ENCODE measurements at places on chromosomes 7 and 10.

GRCh38 chr7:2972835-2973161 lies 70.9 kb downstream of the CARD11 start:
- no peak for DNase-seq

- no peak for DNase-seq
Observed at GRCh38 chr10:130463104-130463875, 327.1 kb downstream of the GLRX3 start.

DNA sequence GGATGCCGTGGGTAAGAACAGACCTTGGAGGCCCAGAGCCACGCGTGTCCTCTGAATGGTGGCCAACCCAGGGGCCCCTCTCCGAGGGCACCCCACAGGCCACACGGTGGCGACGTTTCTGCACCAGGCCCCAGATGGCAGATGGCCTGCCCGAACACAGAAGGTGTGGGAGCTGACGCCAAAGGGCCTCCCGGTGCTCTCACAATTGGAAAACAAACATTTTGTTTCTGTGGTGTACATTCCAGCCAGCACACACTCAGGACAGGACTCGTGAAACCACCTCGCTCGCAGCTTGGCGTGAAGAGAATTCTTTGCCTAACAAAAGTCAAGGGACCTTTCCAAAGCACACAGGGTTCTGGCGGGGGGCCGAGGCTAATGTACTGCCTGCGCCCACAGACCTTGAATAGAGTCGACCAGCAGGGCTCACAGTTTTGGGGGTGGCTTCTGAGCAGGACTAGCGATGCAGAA lies 112.1 kb downstream of the FAM53B start:
- no peak for DNase-seq

DNA sequence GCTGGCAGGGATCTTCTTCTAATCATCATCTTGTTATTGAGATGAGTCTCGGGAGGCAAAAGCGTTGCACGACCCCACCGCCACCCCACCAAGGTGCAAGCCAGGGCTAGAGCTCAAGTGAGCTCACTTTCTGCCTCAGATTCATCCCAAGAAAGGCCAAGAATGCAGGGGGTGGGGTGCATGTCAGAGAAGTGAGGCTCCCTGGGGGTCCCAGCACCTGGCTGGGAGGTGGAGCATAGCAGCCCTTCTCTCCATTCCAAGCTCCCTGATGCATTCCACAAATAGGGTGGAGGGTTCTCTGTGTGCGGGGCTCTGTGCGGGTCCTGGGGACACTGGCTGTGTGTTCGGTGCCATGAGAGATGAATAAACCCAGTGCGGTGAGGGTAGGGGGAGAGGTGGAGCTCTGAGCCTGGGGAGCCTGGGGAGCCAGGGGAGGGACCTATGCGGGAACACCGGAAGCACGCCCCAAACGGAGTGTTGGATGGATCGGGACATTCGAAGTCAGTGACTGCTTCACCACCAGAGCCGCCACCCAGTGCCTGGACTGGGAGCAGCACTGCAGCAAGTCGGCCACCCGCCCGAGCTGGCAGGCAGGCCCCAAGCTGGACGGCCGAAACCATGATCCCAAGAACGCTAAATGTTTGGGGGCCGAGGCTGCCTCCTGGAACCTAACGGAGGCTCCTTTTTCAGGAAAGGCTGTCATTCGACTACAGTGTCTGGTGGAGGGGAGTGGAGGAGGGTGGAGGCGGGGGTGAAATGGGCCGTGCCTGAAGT lies 17.9 kb upstream of the HMX3 start:
- DNase-seq = no peak

GRCh38 chr10:130438861-130439260 lies 302.7 kb downstream of the GLRX3 start:
- no peak for DNase-seq

GRCh38 chr10:63628526-63629362 lies 107.5 kb downstream of the REEP3 start:
- DNase-seq = no peak

DNA sequence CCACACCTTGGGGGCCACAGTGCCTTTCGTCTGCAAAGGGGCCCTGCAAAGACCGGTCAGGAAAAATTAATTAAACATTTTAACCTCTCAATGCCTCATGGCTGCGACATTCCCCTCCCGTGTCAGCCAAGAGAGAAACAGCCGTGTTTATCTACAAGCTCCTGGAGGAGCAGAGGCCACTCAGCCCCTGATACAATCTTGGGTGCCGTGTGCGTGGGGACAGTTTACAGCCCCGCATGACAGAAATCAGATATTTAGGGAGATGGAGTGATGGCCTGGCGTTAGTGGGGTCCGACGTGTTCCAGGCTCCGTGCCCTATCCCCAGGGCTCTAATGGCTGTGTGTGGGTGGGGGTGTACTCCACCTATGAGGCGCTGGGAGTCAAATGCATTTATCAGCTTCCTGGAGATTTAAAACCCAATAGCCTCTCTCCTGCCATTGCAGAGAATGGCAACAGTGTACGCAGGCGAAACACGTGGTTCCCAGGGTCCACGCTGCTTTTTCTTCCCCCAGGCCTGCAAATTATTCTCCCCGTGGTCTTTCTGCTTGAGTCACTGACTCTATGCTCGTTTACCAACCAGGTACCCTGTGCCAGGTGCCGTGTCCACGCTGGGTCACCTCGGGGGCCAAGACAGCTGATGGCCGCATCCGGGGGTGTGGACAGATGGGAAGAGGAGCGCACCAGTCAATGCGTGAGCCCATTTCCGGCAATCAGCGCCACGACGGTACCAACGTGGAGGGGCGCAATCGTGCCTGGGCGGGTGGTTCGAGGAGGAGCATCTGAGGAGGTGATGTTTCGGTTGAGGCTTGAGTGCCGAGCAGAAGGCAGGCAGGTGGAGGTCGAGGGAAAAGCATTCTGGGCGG lies 26.6 kb upstream of the PSMG3 start:
- no peak for DNase-seq

GRCh38 chr10:53064614-53065013 lies 292.0 kb upstream of the MBL2 start:
- no peak for DNase-seq

Data from stimulated activated CD4-positive, alpha-beta T cell treated with anti-CD3 and anti-CD28 coated beads, Interleukin-1b, Interleukin-23, amount 100 ng/mL, for 1 hour (primary cell).